ENCODE measurements at places on chromosomes 16 and 17.

- no peak for DNase-seq
These were observed 18.0 kb upstream of the ZNF629 start for GRCh38 chr16:30805056-30805369.

- no peak for DNase-seq
These were observed 290.5 kb upstream of the FOXF1 start for GRCh38 chr16:86219655-86220445.

- no peak for DNase-seq
These were observed 14.8 kb upstream of the MTMR4 start for GRCh38 chr17:58529275-58529674.

GRCh38 chr17:32815460-32815859, 61.5 kb downstream of the MYO1D start:
- DNase-seq = no peak

DNA sequence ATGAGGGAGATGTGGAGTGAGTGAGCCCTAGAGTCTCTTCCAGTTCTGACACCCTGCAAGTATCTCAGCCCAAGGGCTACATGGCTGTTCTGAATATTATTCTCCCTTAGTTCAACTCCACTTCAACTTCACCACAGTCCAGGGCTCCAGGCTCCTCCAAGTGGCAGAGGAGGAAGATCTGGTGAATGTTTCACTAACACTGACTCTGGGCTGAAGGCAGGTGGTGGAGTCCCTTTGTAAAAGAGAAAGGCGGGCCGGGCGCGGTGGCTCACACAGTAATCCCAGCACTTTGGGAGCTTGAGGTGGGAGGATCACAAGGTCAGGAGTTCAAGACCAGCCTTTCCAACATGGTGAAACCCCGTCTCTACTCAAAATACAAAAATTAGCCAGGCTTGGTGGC, 13.6 kb downstream of the CCDC92B start:
- no peak for DNase-seq

DNA sequence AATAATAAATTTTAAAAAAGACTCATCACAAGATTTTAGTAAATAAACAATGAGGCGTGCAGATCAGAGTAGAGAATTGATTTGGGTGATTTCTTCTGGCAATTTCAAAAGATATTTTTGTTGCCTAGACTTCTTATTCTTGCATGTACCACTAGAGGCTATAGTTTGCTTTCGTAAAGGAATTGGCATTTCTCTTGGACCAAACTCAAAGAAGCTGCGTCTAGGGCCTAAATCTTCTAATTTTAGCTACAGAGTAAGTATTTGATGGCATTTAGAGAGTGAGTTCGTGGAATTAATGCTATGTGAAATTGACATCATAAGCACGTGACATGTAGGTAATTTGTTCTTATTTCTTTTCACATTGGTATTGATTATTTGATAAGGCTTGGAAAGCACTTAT, 24.4 kb upstream of the ABCC11 start:
- no peak for DNase-seq

GRCh38 chr16:79599256-79599836, 1.2 kb downstream of the MAF start:
- DNase-seq = no peak

DNA sequence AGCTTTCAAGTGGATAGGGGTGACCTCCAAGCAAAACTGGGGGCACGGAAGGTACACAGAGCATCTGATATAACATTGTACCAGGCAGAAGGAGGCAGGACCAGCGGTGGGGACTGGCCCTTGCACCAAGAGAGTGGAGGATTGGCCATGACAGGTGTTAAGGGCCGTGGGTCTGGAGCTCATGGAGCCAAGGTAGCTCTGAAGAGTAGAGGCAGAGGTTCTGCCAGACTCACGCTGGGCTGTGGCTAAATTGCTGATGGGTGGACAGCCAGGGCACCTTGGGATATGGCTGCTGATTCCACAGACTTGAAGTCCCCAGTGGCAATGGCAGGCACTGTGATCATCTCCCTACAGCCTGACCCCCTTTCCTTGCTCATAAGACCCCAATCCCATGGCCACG, 65.9 kb upstream of the NKD1 start:
- DNase-seq = no peak

DNA sequence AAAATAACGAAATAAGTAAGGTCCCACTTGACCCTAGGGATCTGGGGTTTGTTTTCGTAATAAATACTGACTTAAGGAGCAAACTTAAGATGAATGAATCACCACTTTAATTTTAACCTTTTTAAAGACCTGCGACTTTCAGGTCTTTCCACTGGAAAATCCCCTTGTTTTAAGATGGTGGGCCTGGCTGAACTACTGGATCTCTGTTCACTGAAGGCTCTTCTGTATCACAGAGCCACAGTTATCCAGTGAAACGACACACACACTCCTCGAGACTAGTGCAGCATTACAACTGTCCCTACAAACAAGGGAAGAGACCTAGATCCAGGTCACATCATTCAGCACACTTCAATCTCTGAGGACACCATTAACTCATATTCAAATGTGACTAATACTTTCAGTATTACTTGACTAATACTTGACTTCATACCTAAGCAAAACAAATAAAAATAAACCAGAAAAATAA, 299.0 kb downstream of the CEP112 start:
- no peak for DNase-seq

GRCh38 chr16:55571191-55571897, 4.9 kb downstream of the CAPNS2 start:
- DNase-seq = no peak

DNA sequence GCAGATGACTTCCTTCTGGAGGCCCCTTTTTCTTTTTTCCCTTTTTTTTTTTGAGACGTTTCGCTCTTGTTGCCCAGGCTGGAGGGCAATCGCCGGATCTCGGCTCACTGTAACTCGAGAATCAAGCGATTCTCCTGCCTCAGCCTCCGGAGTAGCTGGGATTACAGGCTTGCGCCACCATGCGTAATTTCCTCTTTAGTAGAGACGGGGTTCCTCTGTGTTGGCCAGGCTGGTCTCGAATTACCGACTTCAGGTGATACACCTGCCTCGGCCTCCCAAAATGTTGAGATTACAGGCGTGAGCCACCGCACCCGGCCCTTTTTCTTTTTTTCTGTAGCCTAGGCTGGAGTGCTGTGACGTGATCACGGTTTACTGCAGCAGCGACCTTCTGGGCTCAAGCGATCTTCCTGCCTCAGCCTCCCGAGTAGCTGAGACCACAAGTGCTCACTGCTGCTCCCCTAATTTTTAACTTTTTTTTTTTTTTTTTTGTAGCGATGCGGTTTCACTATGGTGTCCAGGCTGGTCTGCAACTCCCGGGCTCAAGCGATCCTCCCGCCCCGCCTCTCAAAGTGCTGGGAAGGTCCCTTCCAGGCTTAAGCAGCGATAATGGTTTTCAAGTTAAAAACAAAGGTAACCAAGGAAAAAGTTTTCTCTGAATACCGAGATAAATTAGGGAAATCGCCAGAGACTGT, 956 bp upstream of the IST1 start:
- DNase-seq = peak; percentile 40

- DNase-seq = peak; percentile 56
These were observed 31.1 kb downstream of the PPM1E start for GRCh38 chr17:58786586-58787295.

- DNase-seq = no peak
These were observed 1.6 kb upstream of the MRC2 start for GRCh38 chr17:62625870-62626200.

- no peak for DNase-seq
These were observed 115.3 kb downstream of the SLC39A11 start for GRCh38 chr17:72976971-72977770.

- no peak for DNase-seq
These were observed 54.9 kb upstream of the GPRC5B start for GRCh38 chr16:19939553-19939952.

All from BE2C (cell line).